Fibroblast of villous mesenchyme (primary cell): ENCODE measurements at places on chromosomes 11 and 22.

DNA sequence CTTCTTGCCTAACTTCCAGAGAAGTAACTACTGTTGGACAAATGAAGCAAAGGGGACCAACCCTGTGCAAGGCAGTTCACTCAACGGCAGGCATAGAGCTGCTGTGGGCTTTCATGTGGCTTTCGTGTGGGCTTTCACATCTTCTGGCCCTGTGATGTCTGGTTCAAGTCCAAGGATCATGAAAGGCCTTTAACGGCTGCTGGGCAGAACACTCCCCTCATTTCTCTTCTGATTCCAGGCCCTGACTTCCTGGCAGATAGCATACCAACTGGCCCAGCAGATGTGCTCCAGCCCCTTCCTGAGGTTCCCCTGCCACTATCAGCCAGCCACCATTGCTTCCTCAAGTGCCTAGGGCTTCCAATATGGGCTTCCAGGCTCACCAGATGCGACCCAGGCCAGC lies 28.7 kb upstream of the CTR9 start:
- no peak for DNase-seq

DNA sequence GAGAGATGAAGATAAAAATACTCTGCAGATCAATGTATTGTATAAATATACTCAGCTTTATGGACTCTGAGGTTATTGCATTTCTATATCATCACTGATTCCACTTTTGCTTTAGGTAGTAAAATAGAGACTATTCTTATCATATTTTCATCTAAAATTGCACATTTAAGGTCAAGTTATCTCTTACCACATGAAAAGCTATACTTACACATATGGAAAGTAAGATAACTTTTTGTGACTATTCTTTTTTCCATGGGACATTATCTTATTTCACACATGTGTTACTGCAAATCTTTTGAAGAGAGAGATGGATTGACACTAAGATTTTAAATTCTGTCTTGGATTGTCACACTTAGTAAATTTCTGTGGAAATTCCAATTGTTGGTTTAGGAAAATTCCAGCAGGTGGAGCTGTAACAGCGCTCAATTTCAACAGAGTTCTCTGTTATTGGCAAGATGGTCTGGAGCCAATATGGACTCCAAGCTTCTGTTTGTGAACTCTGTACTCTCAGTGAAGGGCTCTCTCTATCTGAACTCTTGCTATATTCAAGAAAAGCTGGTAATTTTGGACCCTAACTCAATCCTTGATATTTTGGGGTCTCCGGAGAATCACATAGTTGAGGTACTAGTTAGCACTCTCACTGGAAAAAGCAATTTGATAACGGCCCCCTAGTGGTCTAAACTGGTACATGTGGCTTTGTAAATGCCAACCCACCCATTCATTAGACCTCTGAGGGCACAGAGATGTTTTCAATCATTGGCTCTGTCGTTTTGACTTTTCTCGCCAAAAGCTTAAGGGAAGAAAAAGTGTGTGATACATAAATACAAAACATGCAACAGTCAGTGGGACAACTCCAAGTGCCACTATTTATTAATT lies 429.7 kb downstream of the ETS1 start:
- peak; percentile 82 for DNase-seq

DNA sequence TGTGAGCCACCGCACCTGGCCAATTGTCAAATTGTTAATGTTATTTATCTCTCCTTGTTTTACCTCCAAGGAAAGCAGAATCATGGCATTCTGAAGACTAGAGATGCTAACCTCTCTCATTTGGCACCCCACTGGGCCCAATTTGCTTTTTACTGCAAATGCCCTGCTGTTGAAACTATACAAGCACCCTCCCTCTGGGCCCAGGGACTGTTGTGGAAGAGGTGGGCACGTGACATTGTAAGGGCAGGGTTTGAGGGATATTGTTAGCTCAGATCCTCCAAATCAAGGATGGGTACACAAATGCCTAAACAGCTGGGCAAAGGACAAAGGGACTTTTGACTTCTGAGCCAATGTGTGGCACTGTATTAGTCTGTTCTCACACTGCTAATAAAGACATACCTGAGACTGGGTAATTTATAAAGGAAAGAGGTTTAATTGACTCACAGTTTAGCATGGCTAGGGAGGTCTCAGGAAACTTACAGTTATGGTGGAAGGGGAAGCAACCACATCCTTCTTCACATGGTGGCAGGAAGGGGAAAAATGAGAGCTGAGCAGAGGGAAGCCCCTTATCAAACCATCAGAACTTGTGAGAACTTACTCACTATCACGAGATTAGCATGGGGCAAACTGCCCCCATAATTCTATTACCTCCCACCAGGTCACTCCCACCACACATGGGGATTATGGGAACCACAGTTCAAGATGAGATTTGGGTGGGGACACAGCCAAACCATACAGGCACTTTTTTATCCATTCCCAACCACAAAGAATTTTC lies 6.5 kb upstream of the ALDH3B2 start:
- no peak for DNase-seq

- no peak for DNase-seq
These were observed 5.5 kb downstream of the CST6 start for GRCh38 chr11:66017321-66017720.

DNA sequence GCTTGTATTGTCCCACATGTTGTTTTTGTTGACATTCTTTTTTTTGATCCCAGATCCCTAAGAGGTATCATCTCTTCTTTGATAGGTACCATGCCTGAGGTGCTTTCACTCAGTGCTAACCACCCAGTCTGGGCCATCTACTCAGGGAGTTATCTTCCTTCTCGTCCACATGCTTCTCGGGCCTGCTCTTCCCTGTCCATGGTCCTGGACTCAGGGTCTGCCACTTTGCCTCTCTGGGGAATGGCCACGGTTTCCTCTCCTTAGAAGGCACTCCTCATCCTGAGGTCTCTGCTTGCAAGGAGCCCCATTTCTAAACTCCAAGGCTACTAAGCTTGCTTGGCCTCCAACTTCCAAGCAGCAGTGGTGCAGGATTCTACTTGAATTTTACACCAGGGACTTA lies 227.0 kb upstream of the NCAM1 start:
- DNase-seq = peak; percentile 14

GRCh38 chr22:50146439-50147238 lies 23.9 kb upstream of the PANX2 start:
- DNase-seq = peak; percentile 78

DNA sequence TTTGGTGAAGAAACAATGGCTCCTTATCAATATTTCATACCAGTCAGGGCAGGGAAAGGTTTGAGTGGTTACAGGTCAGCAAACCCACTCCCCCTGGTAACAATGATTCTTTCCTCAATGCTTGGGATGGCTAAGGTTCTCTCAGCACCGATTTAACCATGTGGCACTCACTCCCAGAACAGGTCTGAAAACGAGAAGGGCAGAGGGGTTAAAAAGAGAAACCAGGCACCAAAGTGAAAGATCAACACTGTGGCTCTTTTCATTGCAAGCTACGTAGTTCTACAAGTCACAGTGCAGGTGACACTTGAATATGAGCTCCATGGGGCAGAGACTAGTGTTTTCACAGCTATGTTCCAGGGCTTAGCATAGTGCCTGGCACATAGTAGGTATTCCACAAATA lies 132.4 kb downstream of the PLEKHA7 start:
- no peak for DNase-seq

DNA sequence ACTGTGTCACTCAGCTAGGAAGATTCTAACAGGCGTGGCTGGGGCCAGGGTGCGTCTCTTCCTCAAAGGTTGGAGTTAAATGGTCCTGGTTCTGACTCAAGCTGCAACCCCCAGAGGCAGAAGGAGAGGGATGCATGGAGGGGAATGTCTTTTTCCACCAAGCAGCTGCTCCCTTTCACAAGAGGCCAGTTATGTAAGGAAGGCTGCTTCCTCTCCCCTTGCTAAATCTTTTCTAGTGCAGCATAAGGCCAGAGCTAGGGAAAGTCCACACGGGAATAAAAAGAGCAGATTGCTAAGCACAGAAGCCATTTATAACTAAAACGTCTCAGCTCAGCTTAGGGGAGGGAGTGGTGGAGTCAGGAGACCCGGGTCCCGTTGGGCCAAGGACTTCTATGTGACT lies 10.0 kb downstream of the PVALB start:
- DNase-seq = no peak

DNA sequence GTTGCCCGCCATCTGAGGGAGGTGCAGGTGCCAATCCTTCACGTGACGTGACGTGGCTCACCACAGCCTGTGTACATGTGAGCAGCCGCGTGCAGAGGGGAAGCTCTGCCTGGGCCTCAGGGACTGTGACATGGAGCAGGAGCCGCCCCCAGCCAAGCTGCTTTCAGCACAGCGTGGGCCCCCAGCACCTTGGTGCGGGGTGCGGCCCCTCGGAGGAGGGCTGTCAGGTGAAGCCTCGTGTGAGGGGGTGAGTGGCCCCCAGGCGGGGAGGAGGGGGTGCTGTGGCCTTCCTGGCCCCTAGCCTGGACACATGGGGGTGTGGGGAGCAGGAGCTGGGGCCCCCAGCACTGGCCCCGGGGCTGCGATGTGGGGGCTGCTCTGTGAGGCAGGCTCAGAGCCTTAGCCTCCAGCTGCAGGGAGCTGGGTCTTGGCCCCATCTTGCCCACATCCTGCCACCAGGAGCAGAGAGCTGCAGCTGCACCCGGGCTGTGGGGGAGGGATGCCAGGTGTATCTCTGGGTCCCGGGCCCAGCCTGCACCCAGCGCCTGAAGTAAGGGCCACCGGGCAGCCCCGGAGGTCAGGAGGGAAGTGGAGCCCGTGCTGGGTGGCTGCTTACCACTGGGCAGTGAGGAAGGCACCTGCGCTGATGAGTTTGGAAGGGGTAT lies at the start of gene ADORA2A:
TSS of gene ADORA2A (plus strand) at position 100 of the 665 bp plus-strand sequence. CDS start 5,806 bp downstream, outside the sequence.
- DNase-seq = no peak

DNA sequence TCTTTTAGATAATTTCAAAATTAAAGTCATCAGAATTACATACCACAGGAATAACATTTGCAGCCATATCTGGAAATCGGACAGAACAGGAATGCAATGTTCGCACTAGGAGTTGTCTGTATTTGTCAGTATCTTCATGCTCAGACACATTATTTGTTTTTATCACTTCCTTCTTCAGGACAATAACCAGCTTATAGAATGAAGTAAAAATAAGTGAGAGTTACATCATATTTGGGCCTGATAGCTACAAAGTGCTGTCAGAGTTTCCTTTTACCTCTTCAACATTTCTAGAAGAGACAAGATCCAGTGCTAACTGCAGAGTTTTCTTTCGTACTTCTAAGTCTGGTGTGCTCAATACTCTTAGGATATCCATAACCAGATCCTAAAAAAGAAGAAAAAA lies 18.9 kb downstream of the COPB1 start:
- DNase-seq = no peak

- DNase-seq = no peak
These were observed 84.0 kb downstream of the DHCR7 start for GRCh38 chr11:71364176-71364671.

GRCh38 chr11:87425391-87425790 lies 387.7 kb downstream of the TMEM135 start:
- no peak for DNase-seq

GRCh38 chr11:86918973-86919372 lies 36.2 kb downstream of the FZD4 start:
- DNase-seq = no peak

DNA sequence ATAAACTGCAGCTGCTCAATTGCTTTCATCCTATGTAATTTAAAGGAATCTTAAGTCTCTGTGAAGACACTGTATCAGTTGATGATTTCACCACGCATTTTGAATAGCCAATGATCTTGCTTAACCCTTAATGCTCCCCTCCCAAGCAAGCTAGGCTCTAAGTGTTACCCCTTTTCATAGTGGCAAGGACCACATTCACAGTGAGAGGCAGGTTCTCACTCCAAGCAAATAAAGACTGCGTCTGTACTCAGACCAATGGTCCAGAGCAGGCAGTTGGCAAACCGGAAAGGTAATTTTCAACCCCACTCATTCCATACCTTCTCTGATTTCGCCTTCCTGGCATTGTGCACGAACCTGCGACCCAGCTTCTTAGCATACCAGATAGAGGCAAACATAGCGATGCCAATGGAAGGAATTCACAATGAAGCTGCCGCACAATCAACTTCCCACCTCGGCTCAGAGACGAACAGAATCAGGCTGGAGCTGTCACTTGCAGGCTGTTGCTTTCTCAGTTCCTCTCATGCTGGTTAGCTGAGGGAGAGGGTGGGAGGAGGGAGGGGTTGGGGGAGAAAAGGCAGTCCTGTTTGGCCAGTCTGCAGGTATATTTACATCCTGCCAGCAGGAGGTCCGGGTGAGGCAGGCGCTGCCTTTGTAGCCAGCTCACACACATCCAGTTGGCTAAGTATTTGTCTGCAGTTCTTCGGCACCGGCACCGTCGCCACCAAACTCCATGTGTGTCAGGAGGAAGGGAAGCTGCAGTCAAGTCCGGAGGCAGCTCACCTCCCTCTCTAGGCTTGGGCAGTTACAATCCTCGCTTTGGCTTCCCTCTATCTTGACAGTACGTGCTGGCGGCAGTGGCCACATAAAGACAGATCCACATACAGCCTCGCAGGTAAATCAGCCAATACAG lies 1151.2 kb upstream of the CCDC90B start:
- no peak for DNase-seq

DNA sequence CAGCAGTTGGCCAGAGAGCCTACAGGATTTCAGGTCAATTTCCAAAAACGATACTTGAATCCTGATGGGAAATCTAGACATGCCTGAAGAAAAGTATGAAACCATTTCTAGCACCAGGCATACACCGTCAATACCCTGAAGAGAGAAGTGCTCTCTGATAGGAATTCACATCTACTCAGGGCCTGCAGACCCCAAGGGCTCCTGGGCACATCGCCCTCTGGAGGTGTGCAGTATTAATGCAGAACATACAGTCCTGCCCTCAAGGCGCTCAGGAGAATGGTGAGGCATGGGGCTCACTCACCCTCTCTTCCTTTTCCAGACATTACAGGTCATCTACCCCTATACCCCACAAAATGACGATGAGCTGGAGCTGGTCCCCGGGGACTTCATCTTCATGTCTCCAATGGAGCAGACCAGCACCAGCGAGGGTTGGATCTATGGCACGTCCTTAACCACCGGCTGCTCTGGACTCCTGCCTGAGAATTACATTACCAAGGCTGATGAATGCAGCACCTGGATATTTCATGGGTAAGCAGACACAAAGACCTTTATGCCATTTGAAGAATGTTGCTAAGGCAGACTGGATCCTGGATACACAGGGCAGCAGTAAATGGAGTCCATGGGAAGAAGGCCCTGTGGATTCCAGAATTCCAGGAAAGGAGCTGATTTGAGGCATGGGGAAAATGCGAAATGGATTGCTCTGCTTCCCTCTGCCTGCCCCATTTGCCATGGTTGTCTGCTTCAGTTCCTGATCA lies 49.3 kb upstream of the CRTAM start:
- DNase-seq = no peak

GRCh38 chr11:74646215-74646614 lies 53.8 kb downstream of the POLD3 start:
- DNase-seq = no peak

GRCh38 chr11:112465433-112466024 lies 204.9 kb upstream of the PLET1 start:
- DNase-seq = no peak

DNA sequence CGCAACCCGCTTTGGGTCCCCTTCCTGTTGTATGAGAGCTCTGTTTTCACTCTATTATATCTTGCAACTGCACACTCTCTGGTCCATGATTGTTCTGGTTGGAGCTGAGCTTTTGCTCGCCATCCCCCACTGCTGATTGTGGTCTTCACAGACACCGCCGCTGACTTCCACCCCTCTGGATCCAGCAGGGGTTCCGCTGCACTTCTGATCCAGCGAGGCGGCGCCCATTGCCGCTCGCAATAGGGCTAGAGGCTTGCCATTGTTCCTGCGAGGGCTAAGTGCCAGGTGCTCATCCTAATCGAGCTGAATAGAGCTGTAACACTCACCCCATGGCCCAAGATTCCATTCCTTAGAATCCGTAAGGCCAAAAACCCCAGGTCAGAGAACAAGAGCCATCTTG lies 1905.8 kb upstream of the RAG2 start:
- DNase-seq = no peak
